ENCODE measurements at places on chromosomes 2 and 18.

- DNase-seq: no peak
These were observed 105.1 kb downstream of the TTC27 start for GRCh38 chr2:32732912-32733472.

- DNase-seq: no peak
These were observed 185.1 kb upstream of the LHCGR start for GRCh38 chr2:48940606-48941005.

DNA sequence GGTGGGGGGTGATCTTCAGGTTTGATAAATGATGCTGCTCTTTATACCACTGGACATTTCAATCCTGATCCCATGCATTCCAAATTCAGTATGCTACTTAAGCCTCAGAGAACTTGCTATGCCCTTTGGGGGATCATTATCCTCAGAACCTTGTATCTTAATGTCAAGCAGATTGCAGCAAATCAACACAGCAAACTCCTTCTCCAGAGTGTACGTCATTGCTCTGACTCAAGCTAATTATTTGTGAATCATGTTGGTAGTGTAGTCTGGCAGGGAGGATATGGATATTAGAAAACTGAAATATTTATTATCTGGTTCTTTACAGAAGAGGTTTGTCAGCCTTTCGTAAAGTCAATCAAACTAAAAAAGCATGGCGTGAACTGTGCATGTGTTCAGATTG is 562.5 kb upstream of the FAM98A start:
- no peak for DNase-seq

GRCh38 chr2:205386109-205386508 is 296.2 kb upstream of the NRP2 start:
- DNase-seq: no peak

GRCh38 chr2:134679745-134680144 is 39.1 kb downstream of the TMEM163 start:
- peak; percentile 49 for DNase-seq

DNA sequence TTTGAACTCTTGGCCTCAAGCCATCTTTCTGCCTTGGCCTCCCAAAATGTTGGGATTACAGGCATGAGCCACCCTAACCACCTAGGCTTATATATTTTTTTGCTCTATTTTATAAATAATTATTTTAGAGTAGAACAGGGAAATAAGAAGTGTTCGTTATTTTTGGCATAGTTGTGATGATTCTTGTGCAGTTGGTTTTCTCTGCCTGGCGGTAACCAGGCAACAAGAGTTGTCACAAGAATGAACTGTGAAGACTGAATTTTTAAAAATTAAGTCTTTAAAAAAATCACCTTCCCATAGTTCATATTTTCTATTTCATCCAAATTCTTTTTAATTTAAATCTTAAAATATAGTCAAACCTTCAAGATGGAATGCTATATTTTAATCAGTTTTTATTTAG is 310.2 kb downstream of the ARL6IP6 start:
- no peak for DNase-seq

DNA sequence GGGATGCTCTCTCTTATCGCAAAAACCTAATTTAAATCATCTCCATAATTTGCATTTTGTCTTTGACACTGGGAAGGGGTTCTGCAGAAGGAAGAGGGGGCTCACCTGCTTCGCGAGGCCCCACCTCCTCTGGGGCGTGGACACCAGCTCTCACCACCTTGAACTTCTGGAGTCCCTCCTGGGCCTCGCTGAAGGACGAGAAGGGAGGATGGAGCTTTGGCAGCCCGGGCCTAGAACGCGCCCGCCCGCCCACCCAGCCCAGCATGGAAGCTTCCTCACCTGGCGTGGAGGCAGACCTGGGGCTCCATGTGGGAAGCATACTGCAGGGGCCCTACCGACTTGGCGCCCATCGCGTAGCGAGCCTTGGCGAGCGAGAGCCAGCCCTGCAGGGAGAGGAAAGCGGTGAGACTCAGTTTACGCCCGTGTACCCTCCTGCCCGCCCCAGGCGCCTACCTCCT is 1.1 kb upstream of the IMP4 start:
- no peak for DNase-seq

GRCh38 chr2:189151906-189152305 is 27.7 kb downstream of the COL5A2 start:
- no peak for DNase-seq

DNA sequence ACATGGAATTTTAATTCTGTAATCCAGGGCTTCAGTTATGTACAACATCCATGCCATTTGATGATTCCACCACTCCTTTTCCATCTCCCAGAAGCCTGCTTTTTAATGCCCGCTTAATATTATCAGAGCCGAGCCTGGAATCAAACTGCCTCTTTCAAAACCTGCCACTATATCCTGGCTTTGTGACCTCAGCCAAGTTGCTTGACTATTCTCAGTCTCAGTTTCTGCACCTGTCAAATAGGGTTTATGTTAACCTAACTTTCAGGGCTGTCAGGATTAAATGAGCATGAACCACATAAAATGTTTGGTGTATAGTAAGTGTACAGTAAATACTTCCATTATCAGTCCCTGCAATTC is 108.7 kb downstream of the XRCC5 start:
- no peak for DNase-seq

Data from CD14-positive monocyte (primary cell).